ENCODE measurements at places on chromosomes 6 and 20. TPM values are rescaled to one million over a fixed set of nuclear protein-coding genes. Genes with fewer than 3 reads are reported as not detected.

DNA sequence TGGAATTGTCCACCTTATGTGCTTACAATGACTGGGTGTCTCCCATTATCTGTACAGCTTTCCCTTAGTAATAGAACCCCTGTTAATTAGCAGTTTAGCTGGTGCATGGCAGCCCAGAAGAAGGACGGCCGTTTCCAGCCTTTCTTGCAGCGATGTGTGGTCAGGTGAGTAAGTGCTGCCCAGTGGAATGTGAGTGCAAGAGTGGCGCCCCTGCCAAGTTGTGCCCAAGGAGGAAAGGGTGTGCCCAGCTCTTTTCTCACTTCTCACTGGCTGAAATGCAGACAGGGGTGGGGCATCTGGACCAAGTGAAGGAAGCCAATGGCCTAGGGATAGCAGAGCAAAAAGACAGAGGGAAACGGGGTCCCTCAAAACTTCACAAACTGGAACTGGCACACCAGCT is 296.8 kb downstream of the PREX1 start:
- no peaks in the 10 kb centered on the region for H3K36me3 ChIP-seq
- H3K27me3 ChIP-seq, result peaks cover 5% of the 10 kb centered on the region
- DNase-seq, result no peak

DNA sequence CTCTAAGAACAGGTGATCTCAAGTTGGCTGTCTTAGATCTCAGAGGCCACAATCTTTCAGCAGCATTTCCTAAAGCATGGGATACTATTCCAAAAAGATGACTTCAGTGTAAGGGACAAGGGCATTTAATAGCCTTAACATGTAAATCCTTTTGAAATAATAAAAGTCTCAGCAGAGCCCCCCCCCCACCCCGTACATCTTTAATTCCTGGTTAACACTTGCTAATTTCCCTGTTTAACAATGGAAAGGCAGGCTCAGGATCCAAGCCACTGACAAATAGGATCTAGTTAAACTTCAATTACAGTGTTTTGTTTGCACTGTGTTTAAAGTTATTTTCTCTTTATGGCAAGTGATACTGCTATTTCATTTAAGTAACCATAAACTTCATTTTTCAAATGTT is 12.0 kb downstream of the TASP1 start:
- H3K36me3 ChIP-seq, result peaks cover 16% of the 10 kb centered on the region
- no peak for DNase-seq
- no peak overlapping the region for H3K27ac ChIP-seq
- H3K4me3 ChIP-seq, result no peak overlapping the region

GRCh38 chr6:137827977-137828810 is 38.9 kb upstream of the TNFAIP3 start:
- H3K4me1 ChIP-seq, result peaks cover 74% of the 10 kb centered on the region
- H3K4me3 ChIP-seq, result peak overlapping the region; percentile 49
- H3K27me3 ChIP-seq, result no peaks in the 10 kb centered on the region
- H3K27ac ChIP-seq, result peak overlapping the region; percentile 95

DNA sequence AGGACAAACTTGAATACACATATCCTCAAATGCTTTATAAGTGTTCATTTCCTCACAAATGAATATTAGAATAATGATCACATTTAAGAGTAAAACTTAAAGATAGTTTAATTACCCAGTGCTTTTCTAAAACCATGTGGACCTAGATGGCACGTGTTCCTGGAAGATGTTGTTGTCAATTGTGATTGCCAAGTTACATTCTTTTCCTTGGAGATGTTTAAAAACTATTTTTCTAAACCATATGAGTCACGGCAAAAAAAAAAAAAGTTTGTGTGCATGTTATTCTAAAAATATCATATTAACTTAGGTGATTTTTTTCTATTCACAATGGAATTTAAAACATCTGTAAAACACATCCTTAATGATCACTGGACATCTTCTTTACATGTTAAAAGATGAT is 51.1 kb downstream of the RCAN2 start:
- no peak overlapping the region for H3K4me3 ChIP-seq
- no peaks in the 10 kb centered on the region for H3K4me1 ChIP-seq
- H3K36me3 ChIP-seq, result no peaks in the 10 kb centered on the region
- peaks cover 7% of the 10 kb centered on the region for H3K27me3 ChIP-seq
- DNase-seq, result no peak
- no peak overlapping the region for H3K27ac ChIP-seq

Gene CNR1
- not detected for total RNA-seq

Gene SLC16A10
- total RNA-seq, result 12.0 TPM

Gene HUS1B
- 0.84 TPM for total RNA-seq

Gene SIM1
- not detected for total RNA-seq

DNA sequence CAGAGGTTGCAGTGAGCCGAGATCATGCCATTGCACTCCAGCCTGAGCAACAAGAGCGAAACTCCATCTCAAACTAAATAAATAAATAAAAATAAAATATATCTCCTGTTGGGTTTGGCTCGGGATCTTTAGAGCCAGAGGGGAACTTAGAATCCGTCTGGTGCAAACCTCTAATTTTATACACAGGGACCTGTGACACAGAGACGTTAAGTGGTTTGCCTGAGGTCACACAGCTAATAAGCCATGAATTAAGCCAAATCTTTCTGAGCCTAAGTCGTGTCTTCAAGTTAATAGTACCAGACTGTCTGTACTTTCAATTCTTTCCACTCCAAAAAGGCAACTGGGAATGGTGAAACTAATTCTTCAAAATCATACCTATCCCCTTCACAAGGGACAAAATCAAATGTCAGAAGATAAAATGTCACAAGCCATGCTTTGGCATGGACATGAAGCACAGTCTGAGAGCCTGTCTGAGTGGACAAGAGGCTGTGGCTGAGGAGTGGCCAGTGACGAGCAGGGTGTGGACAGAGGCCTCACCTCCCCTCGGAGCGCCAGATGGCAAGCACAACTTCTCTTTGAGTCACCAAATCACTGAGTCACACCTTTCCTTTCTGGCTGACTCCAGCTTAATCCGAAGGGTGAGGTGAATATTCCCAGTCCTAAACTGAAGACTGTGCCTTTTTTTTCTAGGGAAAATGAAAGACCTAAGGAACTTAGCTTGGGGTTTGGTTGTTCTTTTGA is 177.4 kb downstream of the TFAP2A start:
- no peak for DNase-seq
- H3K36me3 ChIP-seq, result no peaks in the 10 kb centered on the region
- no peak overlapping the region for H3K4me3 ChIP-seq
- no peaks in the 10 kb centered on the region for H3K4me1 ChIP-seq

DNA sequence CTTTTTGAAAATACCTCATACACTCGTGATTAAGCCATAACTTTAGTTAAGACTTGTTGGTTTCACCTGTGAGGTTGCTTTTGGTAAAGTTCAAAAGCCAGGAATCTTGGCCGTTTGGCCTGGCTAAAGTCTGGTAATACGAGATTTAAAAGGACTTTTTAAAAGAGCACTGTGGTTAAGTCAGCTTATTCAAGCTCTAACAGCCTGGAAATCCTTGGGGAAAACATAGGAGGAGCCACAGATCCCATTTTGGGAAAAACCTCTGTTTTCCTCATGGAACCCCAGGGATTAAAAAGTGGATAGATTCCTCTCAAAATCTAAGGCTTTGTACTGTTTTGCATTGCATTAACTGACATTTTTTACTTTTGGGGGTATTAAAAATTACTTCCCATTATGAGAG is 13.7 kb upstream of the SLC22A16 start:
- no peak overlapping the region for H3K4me3 ChIP-seq
- H3K27ac ChIP-seq, result no peak overlapping the region
- peaks cover 11% of the 10 kb centered on the region for H3K4me1 ChIP-seq
- H3K36me3 ChIP-seq, result no peaks in the 10 kb centered on the region
- DNase-seq, result no peak

Data from activated naive CD8-positive, alpha-beta T cell treated with anti-CD3 and anti-CD28 coated beads for 36 hours (primary cell).